ENCODE measurements at places on chromosomes 2 and 18.
A peak's percentile ranks its signal among the peaks of the same experiment; 100 is the strongest.

DNA sequence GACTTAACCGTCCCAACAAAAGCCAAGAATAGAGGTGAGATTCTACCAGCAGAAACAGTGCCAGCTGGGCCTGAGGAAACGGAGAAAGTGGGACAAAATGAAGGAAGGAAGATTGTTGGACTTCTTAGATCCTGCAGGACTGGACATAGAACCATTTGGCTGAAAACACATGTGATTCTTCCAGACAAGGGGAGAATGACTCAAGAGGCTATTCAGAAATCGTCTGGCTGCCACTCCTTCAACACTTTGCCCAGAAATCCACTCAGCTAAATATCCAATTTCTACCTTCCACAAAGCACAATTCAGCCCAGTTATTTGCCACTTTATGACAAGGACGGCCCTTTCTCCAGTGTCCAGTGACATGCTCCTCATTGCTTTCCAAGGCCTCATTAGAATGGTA lies 61.6 kb downstream of the SNORC start:
- DNase-seq = no peak
- H3K27ac ChIP-seq = no peak overlapping the region
- H3K4me1 ChIP-seq = peaks cover 18% of the 10 kb centered on the region
- H3K36me3 ChIP-seq = no peaks in the 10 kb centered on the region
- H3K27me3 ChIP-seq = no peaks in the 10 kb centered on the region

DNA sequence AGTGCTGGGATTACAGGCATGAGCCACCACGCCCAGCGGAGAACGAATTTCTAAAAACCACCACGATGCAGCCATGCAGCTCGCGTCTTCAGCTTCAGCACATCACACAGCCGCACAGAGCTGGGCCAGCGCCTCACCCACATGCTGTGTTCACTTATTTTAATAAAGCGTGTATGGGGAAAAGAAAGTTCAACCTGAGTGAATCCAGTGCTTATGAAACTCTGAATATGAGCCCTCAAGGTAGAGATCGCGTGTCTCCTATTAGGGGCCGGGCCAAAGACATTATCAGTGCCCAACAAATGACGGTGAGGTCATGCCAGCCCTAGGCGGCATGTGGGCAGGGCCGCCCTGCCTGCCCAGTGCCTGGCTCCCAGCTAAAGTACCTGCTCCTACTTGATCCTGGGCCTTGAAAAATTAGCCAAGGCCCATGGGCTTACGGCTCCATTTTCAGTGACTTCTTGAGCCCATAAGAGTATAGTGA lies 44.3 kb downstream of the SPRED2 start:
- no peak overlapping the region for H3K4me3 ChIP-seq
- DNase-seq = peak; percentile 46
- H3K36me3 ChIP-seq = no peaks in the 10 kb centered on the region
- peaks cover 45% of the 10 kb centered on the region for H3K4me1 ChIP-seq
- H3K27me3 ChIP-seq = no peaks in the 10 kb centered on the region
- peak overlapping the region; percentile 4 for H3K27ac ChIP-seq

- no peaks in the 10 kb centered on the region for H3K4me1 ChIP-seq
- peaks cover 1% of the 10 kb centered on the region for H3K36me3 ChIP-seq
- no peak overlapping the region for H3K27ac ChIP-seq
- H3K27me3 ChIP-seq = no peaks in the 10 kb centered on the region
- no peak overlapping the region for H3K4me3 ChIP-seq
Observed at GRCh38 chr2:127448526-127448925, 30.3 kb downstream of the PROC start.

GRCh38 chr18:49853436-49853835 lies 40.1 kb upstream of the ACAA2 start:
- DNase-seq = no peak
- no peak overlapping the region for H3K27ac ChIP-seq
- no peak overlapping the region for H3K4me3 ChIP-seq
- H3K36me3 ChIP-seq = no peaks in the 10 kb centered on the region
- H3K4me1 ChIP-seq = no peaks in the 10 kb centered on the region

GRCh38 chr2:37623406-37623805 lies 48.0 kb downstream of the CDC42EP3 start:
- H3K4me1 ChIP-seq = peaks cover 54% of the 10 kb centered on the region
- no peak for DNase-seq
- H3K27me3 ChIP-seq = no peaks in the 10 kb centered on the region
- H3K27ac ChIP-seq = peak overlapping the region; percentile 58

DNA sequence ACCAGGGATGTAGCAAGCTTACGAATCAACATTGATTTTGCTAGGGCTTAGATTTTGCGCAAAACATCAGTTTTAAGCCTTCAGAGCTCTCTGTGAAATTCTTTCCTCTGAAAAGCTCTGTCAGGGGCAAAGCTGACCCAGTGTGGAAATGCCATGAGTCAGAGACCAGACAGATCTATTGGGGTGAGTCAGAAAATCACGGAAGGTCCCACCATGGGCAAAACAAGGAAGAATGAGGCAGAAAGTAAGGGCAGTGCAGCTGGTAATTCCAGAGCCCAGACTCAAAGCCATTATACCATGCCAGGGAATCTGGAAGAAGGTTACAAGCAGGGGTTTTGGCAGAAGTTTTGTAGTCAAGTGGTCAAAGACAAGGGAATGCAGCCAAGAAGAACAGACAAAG lies 256.6 kb upstream of the CTAGE1 start:
- no peak overlapping the region for H3K4me3 ChIP-seq
- H3K36me3 ChIP-seq = no peaks in the 10 kb centered on the region
- no peak for DNase-seq
- no peaks in the 10 kb centered on the region for H3K27me3 ChIP-seq

- no peak for DNase-seq
- no peak overlapping the region for H3K27ac ChIP-seq
- H3K27me3 ChIP-seq = no peaks in the 10 kb centered on the region
- H3K4me1 ChIP-seq = no peaks in the 10 kb centered on the region
Observed at GRCh38 chr2:21928292-21928691, 804.5 kb downstream of the TDRD15 start.

DNA sequence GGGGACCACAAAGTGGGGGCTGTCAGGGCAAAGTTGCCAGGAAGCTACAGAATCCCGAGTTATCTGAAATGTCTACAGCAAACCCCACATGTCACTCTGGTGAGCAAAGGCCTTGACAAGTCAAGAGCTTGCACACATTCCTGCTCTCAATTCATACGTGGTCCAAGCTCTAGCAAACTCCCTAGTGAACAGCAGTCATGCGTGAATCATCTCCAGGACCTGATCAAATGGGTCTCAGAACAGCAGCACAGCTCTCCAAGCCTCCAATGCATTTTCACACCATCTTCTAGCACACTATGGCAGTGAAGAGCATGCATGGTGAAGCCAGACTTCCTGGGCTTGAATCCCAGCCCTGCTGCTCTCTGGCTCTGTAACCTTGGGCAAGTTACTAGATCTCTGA lies 68.5 kb downstream of the MYO5B start:
- no peaks in the 10 kb centered on the region for H3K36me3 ChIP-seq
- H3K27me3 ChIP-seq = no peaks in the 10 kb centered on the region
- H3K4me3 ChIP-seq = no peak overlapping the region
- DNase-seq = no peak

DNA sequence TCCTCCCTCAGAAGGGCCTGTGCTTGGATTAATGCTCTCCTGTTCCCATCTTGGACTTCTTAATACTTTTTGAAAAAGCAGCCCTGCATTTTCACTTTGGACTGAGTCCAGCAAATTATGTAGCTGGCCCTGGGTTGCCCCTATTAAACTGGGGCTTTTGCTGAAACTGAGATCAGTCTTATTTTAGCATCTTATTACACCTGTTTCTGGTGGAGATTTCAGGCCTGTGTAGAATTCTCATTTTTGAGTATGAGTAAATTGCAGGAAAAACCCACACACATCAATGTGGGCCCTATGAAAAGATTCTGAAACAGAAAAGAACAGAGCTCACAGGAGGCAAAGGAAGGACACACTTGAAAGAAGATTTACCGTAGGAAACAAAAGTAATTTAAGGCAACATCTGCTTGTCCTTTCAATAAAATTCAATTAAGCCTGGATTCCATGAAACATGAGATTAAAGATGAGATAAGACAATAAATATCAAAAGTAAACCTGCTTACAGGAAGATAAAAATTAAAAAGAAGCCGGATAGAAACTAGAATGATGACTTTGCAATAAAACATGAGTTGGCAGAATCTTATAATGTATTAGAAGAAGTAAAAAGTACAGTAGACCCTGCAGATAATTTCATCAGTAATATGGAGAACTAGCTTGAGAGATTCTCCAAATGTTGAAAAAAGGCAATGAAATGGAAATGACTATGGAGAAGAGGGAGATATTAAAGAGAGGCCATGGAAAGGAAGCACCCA lies 90.7 kb upstream of the GCFC2 start:
- no peaks in the 10 kb centered on the region for H3K27me3 ChIP-seq
- no peak overlapping the region for H3K27ac ChIP-seq
- no peaks in the 10 kb centered on the region for H3K36me3 ChIP-seq
- H3K4me3 ChIP-seq = no peak overlapping the region
- no peaks in the 10 kb centered on the region for H3K4me1 ChIP-seq

DNA sequence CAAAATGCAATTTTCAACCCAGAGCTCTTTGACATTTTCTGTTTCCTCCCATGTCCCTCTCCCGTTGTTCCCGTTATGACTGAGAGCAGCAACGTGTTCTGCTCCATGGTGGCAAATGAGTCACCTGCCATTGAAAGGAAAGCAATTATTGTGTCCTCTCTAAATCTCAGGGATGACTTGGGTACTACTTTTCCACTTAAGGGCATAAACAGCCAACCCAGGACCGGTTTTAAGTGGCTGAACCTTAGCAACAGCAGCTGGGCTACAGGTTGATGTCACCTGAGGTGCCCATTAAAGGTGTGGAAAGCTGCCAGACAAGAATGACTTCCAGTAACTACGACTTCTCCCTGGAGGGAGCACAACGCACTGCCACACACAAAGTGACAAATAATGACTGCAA lies 236.8 kb downstream of the NCKAP5 start:
- DNase-seq = no peak
- H3K27ac ChIP-seq = no peak overlapping the region
- no peaks in the 10 kb centered on the region for H3K36me3 ChIP-seq
- H3K4me3 ChIP-seq = no peak overlapping the region

DNA sequence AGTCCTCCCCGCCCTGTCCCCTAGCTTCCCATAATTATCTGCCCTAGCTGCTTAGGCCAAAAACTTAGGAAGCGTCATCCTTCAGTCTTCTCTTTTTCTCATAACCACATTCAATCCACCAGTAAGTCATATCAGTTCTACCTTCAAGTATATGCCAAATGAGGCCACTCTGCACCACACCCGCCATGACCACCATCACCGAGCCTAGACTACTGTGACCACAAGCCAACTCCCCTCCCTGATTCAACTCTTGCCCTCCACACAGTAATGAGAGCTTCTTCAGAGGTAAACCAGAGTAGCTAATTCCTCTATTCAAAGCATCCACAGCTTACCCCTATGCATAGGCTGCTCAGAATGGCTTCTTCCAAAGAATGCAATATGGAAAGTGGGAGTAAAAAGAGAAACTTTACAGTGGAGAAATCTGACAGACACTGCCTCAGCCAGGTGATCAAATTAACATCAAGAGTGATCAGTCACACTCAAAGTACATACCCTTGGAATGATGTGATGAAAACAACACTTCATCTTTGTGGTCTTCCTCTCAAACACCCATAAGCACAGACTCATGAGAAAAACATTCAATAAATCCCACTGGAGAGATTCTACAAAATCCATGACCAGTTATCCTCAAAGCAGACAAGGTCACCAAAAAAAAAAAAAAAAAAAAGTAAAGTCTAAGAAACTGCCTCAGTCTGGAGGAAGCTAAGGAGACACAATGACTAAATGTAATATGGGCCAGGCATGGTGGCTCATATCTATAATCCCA lies 17.7 kb downstream of the MBOAT2 start:
- H3K27me3 ChIP-seq = no peaks in the 10 kb centered on the region
- H3K4me3 ChIP-seq = no peak overlapping the region
- H3K27ac ChIP-seq = no peak overlapping the region
- no peaks in the 10 kb centered on the region for H3K36me3 ChIP-seq

DNA sequence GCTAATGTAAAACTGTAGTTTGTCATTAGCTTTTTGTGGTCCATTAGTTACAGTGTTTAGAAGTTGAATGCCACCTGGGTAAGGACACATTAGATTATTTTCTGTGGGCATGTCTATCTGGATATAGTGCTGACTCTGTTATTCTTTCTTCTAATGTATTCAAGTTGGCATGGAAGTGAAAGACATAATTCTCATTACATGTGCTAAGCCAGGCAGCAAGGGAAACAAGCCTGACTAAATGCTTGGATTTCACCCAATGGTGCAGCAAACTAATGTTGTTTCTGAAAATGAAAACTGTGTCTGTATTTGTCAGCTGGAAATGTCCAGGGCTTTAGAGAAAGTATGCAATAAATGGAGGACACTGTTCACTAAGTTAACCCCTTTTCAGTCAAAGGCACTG lies 100.7 kb downstream of the NUP35 start:
- no peaks in the 10 kb centered on the region for H3K4me1 ChIP-seq
- no peak overlapping the region for H3K4me3 ChIP-seq
- no peaks in the 10 kb centered on the region for H3K27me3 ChIP-seq
- no peaks in the 10 kb centered on the region for H3K36me3 ChIP-seq

DNA sequence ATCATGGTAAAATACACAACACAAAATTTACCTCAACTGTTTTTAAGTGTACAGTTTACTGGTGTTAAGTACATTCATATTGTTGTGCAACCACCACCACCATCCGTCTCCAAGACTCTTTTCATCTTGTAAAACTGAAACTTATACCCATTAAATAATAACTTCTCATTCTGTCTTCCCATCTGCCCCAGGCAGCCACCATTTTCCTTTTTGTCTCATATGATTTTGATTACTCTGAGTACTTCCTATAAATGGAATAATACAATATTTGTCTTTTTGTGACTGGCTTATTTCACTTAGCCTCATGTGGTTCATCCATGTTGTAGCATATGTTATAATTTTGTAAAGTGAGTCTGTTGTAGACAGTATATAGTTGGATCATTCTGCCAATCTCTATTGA lies 82.7 kb downstream of the ALMS1 start:
- no peak overlapping the region for H3K27ac ChIP-seq
- H3K4me1 ChIP-seq = no peaks in the 10 kb centered on the region
- no peaks in the 10 kb centered on the region for H3K36me3 ChIP-seq
- no peak for DNase-seq
- no peaks in the 10 kb centered on the region for H3K27me3 ChIP-seq
- no peak overlapping the region for H3K4me3 ChIP-seq

- H3K36me3 ChIP-seq = no peaks in the 10 kb centered on the region
- H3K4me3 ChIP-seq = no peak overlapping the region
- no peak overlapping the region for H3K27ac ChIP-seq
- no peak for DNase-seq
Observed at GRCh38 chr2:19046986-19047780, 311.2 kb downstream of the OSR1 start.

- H3K4me1 ChIP-seq = peaks cover 3% of the 10 kb centered on the region
- H3K36me3 ChIP-seq = no peaks in the 10 kb centered on the region
- H3K27me3 ChIP-seq = no peaks in the 10 kb centered on the region
- DNase-seq = no peak
Observed at GRCh38 chr18:9353596-9353995, 19.0 kb downstream of the TWSG1 start.

Data from B cell (primary cell).